ENCODE measurements at places on chromosomes 2 and 18.

GRCh38 chr2:19367326-19367725 is 8.9 kb upstream of the OSR1 start:
- no peak for DNase-seq

DNA sequence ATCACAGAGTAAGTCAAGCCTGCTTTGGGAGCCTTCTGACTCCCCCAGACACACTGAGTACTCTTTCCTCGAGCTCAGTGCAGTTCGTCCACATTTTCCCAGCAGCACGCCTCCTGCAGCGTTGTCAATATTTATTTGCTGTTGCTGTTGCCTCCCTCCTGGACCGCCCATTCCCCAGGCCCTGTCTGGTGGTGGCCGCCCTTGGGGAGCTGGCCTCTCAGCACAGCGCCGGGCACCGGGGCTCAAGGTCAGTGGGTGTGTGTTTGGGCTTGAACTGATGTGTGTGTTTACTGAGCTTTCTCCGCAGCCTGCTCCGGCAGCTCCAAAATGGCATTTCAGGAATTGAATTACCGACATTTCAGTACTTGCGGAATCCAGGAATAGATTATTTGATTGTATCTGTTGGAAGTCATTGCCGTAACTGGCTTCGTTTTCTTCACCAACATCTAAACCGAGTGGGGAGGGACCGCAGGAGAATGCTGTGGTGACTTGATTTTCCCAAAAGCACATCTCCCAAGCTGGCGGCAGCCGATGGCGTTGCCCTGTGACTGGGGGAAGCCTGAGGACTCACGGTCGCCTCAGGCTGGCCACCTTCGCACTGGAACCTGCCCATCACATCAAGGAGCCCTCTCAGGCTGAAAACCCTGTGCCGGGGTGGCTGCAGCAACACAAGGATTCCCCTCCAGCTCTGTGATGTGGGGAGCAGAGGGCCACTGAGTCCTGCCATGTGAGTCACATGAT is 66.0 kb downstream of the HPCAL1 start:
- no peak for DNase-seq

DNA sequence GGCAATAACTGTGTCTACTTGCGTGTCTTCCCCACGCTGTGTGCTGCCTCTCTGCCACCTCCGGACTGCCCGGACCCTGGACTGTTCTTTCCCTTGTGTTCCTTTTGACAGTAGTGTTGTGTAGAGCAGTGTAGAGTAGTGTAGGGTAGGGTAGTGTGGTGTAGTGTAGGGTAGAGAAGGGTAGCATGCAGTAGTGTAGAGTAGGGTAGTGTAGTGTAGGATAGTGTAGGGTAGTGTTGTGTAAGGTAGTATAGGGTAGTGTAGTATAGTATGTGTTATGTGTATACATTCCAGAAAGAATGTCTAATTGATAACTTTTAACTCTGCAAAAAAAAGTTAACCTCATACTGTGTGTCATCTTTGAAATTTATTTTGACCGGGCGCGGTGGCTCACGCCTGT is 49.7 kb upstream of the ZNF236 start:
- no peak for DNase-seq

GRCh38 chr2:238846628-238847418 is 1.1 kb upstream of the TWIST2 start:
- no peak for DNase-seq

DNA sequence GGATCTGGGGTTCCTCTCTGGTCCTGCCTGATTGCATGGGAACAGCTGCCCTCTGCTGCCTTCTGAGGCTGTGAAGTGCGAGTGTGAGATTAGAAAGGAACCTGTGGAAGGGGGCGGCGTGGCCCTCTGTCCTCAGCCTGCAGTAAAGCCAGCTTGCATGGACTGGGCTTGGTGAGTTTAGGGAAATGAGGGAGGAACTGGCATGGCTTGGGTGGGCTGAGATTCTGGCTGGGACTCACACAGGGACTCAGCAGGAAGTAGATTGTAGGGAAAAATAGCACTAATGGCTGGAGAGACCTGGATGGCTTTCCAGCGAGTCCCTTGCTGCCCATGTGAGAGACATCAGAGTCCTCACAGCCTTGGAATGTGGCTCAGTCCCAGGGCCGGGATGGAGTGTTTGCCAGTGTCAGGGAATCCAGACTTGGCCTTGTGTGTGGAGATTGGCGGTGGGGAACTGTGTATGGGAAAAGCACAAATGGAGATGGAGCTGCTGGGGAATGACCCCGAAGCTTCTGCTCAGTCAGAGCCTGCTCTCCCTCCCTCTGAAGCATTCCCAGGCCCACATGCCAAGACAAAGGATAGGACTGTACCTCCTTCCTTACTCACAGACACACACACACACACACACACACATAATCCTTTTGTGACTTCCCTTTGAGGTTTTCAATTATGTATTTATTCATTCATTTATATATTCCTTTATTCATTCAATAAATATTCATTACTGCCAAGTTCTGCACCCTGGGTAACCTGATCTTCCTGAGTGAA is 115.4 kb downstream of the ACAA2 start:
- DNase-seq = no peak

- DNase-seq = no peak
Observed at GRCh38 chr18:13640266-13640860, 86.0 kb downstream of the FAM210A start.

DNA sequence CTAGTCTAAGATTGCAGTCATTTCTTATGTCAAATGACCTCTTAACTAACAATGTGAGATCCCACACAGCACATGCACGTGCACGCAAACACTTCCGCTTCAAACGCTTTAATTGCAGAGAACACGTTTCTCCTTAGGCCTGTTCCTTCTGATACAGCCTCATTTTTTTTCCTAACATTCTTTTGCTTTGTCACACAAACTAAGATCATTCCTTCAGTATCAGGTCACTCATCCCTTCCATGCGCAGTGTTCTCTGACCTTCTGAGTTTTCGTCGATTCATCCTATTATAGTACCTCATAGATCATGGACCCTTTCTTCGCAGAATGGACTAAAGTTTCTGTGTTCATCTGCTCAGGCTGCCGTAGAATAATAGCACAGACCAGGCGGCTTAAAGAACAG is 327.1 kb upstream of the CDH19 start:
- no peak for DNase-seq

DNA sequence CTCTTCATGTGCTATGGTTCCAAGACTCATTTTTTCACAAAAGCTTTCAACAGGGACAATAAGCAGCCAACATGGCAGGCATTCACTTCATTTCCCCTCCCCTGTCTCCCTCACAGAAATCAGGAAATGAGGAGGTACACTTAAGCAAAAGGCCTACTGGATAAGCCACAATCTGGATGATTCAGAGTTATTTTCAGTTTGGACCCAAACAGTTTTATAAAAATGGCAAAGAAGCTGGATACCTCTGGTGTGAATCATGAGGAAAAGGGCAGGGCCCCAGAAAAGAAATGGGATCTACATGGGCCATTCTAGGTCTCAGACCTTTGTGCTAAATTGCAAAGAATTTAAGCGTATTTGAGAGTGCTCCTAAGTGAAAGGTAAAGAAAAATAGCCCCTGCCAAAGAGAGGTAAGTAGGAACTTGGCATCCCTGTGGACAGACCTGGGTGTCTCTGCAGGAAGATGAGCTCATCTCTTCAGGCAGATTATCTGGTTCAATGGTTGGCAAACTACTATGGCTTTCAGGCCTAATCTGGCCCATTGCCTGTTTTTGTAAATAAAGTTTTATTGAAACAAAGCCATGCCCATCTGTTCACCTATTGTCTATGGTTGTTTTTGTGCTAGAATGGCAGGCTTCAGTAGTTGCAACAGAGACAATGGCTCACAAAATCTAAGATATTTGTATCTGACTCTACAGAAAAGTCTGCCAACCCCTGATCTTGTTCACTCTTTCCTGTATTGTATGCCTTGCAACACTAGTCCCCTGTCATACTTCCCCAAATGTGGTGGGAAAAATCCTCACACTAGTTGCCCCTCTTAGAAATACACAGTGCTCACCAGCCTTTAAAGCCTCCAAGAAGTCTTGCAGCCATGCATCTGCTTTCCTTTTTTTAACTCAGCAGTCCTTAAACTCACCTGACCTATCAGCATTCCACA is 315.0 kb downstream of the ALK start:
- DNase-seq = no peak

DNA sequence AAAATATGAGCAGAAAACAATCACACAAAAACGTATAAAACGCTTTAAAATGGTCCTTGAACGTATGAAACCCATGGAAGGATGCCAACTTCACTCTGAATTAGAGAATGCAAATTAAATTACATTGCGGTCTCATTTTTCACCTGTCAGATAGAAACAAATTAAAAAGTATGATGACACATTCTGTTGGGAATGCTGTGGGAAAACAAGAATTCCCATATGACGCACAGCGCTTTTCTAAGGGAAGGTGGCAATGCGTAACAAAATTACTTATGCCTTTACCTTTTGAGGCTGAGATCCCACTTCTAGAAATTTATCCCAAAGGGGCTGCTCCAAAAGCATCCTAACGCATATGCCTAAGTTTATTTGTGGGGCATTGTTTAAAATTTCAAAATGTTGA is 3.8 kb upstream of the RPS7 start:
- no peak for DNase-seq

All from activated T-helper 1 cell treated with anti-CD3 and anti-CD28 coated beads, Interleukin-2, amount 50 U/mL, for 16 hours (primary cell).